ENCODE measurements at places on chromosomes 3 and 15.
A peak's percentile ranks its signal among the peaks of the same experiment; 100 is the strongest.

GRCh38 chr15:49155834-49156627 lies 632 bp upstream of the COPS2 start:
- peak; percentile 8 for DNase-seq

- no peak for DNase-seq
Observed at GRCh38 chr3:53552730-53553129, 58.3 kb downstream of the CACNA1D start.

- DNase-seq: no peak
Observed at GRCh38 chr3:190305406-190305805, 16.8 kb downstream of the CLDN1 start.

DNA sequence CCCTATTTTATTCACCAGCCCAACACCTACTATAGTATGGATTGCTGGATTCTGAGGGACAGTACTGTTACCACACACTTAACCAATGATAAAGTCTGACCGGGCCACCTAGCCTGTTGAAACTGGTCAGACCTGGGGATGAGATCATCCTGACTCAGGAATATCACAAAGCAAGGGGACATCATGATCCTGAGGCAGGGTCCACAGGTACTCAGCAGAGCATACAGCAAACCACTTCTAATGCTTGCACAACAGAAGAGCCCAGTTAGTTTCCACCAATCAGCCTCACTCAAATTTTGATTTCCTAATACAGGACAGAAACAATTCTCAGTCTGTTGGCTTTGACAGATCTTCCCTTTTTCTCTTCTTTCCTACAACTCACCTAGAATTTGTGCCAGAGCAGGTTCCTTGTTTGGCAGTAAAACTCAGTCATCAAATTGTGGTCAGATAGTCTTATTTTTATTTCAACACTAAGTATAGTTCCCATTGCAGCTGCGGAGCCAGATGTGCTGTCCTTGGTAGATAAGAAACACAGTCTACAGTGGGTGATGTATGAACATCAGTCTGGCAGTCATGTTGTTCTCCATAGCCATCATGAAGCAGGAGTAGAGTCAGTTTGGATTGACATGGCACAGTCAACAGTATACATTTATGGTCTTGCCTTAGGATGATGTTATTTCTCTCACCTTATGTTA lies 90.1 kb upstream of the PRR23C start:
- no peak for DNase-seq

- DNase-seq: no peak
Observed at GRCh38 chr15:80494351-80494751, 90.2 kb downstream of the ARNT2 start.

- DNase-seq: no peak
Observed at GRCh38 chr3:151707216-151707615, 26.5 kb upstream of the AADACL2 start.

DNA sequence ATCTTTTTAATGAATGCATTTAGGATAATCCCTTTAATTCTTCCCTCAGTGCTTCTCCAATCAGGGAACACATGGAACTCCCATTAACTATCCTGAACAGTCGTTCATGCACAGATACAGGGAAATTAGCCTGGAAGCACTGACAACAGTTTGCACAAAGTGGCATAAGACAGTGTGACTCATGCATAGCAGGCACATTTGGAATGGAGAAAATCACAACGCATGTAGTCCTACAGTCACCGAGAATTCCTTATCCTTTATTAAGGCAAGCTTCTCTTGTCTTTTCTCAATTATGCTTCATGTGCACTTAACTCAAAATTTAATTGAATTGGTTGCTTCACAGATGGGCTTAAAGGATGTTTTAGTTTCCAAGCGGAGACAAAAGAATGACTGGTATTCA lies 155.0 kb upstream of the CRBN start:
- no peak for DNase-seq

Measured in CD4-positive, alpha-beta T cell treated with Interleukin-12 subunit alpha and Interleukin-12 subunit beta, for 1 hour (primary cell).